Dermis lymphatic vessel endothelial cell (primary cell): ENCODE measurements at places on chromosomes 12 and 14. TPM values are rescaled to one million over a fixed set of nuclear protein-coding genes. Genes with fewer than 3 reads are reported as not detected.

The IQSEC3 gene
- under 0.01 and 0.09 TPM in 2 replicates for total RNA-seq

The ASIC1 gene
- total RNA-seq, result under 0.01 TPM in 2 replicates

The DNAJC22 gene
- 0.22 and 0.52 TPM in 2 replicates for total RNA-seq

The PARPBP gene
- 4.4 and 5.6 TPM in 2 replicates for total RNA-seq

The FBXW8 gene
- 8.8 and 11.6 TPM in 2 replicates for total RNA-seq

The MYL2 gene
- total RNA-seq, result 0.33 and 0.86 TPM in 2 replicates

The GLT1D1 gene
- not detected in 2 replicates for total RNA-seq

The CIROP gene
- total RNA-seq, result not detected in 2 replicates

The CCDC197 gene
- total RNA-seq, result not detected in 2 replicates

The TMPRSS12 gene
- total RNA-seq, result not detected in 2 replicates

The KCNA5 gene
- not detected in 2 replicates for total RNA-seq

The STAT6 gene
- 0.69 and 5.4 TPM in 2 replicates for total RNA-seq

The WSCD2 gene
- total RNA-seq, result not detected in 2 replicates

The FSCB gene
- not detected in 2 replicates for total RNA-seq

The PIK3C2G gene
- 0.11 and 0.52 TPM in 2 replicates for total RNA-seq

The ARHGAP5 gene
- total RNA-seq, result 40.2 and 49.8 TPM in 2 replicates

The SERPINA10 gene
- total RNA-seq, result not detected in 2 replicates

The SLC41A2 gene
- total RNA-seq, result 3.7 and 4.3 TPM in 2 replicates

The CCDC198 gene
- total RNA-seq, result not detected in 2 replicates

The TMEM260 gene
- 7.3 and 11.0 TPM in 2 replicates for total RNA-seq
